ENCODE measurements at places on chromosomes 3 and 15. TPM values are rescaled to one million over a fixed set of nuclear protein-coding genes. Genes with fewer than 3 reads are reported as not detected.

- DNase-seq, result no peak
Observed at GRCh38 chr15:42549741-42550392, 1.2 kb downstream of the HAUS2 start.

- no peak for DNase-seq
Observed at GRCh38 chr3:8653800-8654408, 9.3 kb upstream of the SSUH2 start.

DNA sequence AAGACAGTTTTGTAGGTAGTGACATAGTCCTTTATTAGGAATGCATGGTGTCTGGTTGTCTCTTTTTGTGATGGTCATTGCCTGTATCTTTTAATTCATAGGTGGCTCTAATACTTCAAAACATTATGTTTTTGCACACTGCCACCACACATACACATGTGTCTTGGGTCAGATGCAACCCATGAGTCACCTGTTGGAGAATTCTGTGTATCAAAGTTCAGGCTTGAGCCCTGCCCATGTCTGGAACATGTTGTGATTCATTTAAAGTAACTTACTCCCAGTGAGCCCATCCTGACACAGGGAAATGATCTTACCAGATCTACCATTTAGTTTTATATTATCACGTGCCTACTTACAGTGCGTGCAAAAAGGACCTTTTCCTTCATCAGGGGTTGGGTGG lies 142.7 kb downstream of the GHSR start:
- DNase-seq, result no peak

Gene DLL4
- total RNA-seq, result not detected

DNA sequence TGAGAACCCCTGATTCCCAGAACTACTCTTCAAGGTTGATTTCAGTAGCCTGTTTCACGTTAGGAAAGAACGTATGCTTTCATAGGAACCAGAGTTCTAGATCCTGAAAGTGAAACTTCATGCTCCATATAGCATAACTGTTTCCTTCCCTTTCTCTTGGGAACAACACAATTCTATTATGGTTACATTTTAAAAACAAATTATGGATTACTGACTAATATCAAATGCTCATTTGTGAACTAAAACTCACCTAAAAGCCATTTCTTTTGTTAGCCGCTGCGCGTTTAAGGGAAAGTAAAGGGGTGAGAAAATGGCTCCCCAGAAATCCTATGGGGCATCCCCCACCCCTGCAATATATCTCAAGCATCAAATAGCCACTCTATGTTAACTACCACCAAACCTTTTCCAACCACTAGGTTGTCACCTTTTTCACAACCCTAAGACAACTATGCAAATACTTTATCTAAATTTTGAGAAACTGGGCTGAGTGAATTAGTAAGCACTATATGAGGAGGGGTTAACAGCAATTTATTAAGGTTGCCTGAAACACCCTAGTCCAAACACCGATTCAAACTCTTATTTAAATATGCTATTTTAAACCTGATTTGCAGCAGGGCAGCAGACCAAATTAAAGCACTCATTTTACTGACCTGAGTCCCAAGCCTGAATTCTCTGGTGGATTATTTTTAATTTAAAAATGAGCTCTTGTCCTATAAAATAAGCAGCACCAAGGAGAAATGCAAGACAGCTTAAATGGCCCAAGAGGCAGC lies 2.4 kb downstream of the SIAH2 start:
- peak; percentile 60 for DNase-seq

DNA sequence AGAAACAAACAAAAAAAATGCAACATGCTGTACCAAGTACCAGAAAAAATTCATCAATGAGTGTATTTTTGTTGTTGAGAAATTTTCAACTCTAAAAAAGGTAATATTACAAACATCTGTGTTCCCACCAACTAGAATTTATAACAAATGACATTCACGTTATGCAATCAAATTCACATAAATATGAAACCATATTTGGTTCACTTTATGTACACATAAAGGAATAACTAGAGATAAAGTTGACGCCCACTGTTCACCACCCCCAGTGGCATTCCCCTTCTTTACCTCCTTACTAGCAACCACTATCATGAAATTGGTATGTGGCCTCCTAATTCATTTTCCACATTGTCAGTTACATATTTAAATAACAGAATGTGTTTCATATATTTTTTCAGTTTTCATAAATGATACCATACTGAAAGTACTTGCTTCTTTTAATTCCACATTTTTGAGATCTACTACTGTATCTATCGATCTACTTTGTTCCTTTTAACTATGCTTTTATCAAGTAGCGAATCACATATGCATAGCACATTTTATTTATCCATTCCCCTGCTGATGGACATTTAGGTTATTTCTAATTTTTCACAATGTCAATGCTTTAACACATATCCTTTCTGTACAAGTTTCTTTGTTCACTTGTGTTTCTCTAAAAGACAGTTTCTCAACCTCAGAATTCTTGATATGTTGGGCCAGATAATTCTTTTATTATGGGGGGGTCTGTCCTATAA lies 34.5 kb downstream of the TBC1D5 start:
- no peak for DNase-seq

Gene DAZL
- total RNA-seq, result not detected

GRCh38 chr15:61528581-61528910 lies 299.4 kb upstream of the RORA start:
- no peak for DNase-seq

Gene GPR176
- 0.12 TPM for total RNA-seq

Gene LRRC49
- total RNA-seq, result 0.50 TPM

DNA sequence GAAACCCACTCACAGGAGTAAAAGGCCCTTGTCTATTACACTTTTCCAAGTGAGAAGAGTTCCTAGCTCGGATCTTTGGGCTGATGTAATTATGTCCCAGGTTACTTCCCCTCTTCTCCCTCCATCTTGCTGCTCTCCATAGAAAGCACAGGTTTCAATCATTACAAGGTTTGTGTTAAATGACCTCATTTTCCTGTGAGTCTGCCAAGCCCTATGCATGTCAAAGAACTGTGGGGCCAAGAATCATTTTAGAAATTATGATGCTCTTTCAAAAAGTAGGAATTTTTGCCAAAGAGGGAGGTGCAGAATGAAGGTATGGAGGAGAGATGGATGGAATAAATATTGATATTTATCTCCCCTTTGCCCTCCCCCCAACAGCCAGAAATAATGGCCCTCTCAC lies 129.3 kb upstream of the TPM1 start:
- no peak for DNase-seq

GRCh38 chr3:136067211-136067610 lies 101.7 kb downstream of the PPP2R3A start:
- DNase-seq, result no peak

GRCh38 chr15:87827131-87827530 lies 429.4 kb downstream of the NTRK3 start:
- DNase-seq, result no peak

- DNase-seq, result no peak
Observed at GRCh38 chr3:10596746-10597448, 91.5 kb upstream of the ATP2B2 start.

DNA sequence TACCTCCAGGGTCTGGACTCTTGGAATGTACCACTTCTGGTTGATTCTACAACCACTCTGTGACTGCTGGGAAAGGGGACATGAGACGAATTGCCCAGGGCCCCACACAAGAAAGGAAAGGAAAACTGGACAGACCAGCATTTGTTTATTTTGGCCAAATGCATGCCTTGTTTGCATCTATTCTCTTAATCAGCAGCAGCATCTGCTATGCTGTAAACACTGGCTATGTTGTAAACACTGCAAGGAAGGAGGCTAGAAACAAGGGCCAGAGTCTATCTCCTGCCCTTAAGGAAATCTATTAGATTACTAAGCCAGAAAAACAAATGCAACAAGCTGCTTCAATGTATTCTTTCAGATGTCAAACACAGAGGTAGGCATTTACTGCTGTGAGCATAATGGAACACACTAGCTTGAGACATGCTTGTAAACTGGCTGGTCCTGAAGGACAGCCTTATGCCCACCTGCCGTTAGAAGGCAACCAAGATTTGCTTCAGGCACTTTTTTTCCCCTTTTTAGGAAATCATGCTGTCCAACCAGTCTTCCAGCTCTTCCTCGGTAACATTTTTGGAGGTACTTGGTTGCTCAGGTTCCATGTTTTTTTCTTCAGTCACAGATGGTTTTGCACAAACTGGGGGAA lies 102.1 kb upstream of the CHRM5 start:
- no peak for DNase-seq

- DNase-seq, result no peak
Observed at GRCh38 chr3:152389316-152389934, 120.7 kb downstream of the MBNL1 start.

GRCh38 chr15:89171136-89172072 lies 50.0 kb downstream of the RLBP1 start:
- no peak for DNase-seq

DNA sequence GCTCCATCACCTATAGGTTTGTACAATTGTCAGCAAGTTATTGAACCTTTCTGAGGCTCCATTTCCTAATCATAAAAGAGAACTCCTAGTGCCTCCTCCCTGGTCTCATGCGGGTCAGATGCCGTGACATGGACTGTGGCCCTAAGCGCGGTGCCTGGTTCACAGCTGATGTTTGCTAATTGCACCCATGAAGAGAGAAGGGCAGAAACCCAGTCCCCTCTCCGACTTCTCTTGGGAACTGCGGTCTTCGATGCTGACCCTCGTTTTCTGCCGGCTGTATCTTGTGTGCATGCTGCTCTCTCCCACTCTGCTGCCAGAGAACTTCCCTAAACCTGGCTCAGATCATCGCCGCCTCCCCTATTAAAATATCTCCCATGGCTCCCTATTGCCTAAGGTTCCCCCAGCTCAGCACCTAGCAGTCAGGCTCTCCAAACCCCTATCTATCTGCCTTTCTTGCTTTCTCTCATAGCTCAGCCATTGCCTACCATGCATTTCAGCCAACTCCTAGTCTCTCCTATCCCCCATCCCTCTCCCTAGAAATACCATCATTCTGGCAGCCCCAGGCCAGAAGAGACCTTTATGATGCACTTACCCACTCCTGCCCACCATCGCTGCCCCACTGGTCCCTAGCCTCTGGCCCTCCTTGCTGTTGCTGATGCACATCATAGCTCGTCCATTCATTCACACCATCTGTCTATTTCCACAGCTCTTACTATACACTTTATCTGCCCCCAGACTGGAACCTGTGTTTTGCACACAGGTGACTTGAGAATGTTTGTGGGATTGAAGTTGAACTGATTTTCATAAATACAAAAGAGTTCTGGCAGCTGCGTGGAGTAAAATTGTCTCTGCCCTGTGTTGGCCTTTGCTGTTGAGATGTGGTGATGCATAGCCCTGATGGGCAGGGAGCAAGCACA lies 6.6 kb downstream of the ISG20 start:
- no peak for DNase-seq

- DNase-seq, result no peak
Observed at GRCh38 chr3:60514866-60515265, 736.4 kb downstream of the FHIT start.

GRCh38 chr3:49914906-49915305 lies 11.2 kb upstream of the MST1R start:
- no peak for DNase-seq

- DNase-seq, result peak; percentile 17
Observed at GRCh38 chr3:119809249-119810017, 27.5 kb downstream of the NR1I2 start.

Gene CPLX3
- total RNA-seq, result not detected

- DNase-seq, result no peak
Observed at GRCh38 chr3:167323572-167323971, 56.5 kb downstream of the ZBBX start.

DNA sequence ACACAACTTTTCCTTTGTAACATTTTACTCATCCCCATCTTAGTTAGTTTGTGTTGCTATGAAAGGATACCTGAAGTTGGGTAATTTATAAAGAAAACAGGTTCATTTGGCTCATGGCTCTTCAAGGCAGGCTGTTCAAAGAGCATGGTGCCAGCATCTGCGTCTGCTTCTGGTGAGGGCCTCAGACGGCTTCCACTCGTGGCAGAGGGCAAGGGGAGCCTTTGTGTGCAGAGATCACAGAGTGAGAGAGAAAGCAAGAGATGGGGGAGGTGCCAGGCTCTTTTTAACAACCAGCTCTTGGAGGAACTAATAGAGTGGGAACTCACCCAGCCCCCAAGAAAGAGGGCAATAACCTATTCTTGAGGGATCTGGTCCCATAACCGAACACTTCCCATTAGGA lies 23.1 kb downstream of the PLA2G4F start:
- DNase-seq, result no peak

Gene SPATA12
- not detected for total RNA-seq

- no peak for DNase-seq
Observed at GRCh38 chr3:775178-775880, 317.5 kb upstream of the CNTN6 start.

DNA sequence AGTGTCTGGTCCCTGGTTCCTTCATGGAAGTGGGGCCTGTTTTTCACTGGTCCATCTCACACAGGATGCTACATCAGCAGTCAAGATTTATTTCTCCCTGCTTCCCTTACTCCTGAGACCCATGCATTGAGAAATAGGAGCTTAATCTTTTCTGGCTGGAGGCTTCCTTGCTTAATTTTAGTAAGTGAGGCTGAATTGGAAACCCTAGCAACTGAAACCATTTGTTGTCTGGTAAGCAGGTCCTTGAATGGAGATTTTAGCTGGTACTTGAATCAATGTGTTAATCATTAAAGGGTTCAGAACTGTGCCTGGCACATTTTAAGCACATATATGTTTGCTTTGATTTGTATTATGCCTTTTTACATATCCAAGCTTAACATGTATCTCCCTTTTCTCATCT lies 20.2 kb upstream of the MEF2A start:
- no peak for DNase-seq

Gene SERPINI2
- total RNA-seq, result not detected

Gene AGBL1
- not detected for total RNA-seq

- no peak for DNase-seq
Observed at GRCh38 chr3:82561784-82562183, 800.3 kb upstream of the GBE1 start.

DNA sequence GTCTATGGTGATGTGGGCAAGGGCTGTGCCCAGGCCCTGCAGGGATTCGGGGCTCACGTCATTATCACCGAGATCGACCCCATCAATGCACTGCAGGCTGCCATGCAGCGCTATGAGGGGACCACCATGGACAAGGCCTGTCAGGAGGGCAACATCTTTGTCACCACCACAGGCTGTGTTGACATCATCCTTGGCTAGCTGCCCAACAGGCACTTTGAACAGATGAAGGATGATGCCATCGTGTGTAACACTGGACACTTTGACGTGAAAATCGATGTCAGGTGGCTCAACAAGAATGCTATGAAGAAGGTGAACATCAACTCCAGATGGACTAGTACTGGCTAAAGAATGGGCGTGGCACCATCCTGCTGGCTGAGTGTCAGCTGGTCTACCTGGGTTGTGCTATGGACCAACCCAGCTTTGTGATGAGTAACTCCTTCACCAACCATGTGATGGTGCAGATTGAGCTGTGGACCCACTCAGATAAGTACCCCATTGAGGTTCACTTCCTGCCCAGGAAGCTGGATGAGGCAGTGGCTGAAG lies 6.1 kb upstream of the USP8 start:
- DNase-seq, result no peak

DNA sequence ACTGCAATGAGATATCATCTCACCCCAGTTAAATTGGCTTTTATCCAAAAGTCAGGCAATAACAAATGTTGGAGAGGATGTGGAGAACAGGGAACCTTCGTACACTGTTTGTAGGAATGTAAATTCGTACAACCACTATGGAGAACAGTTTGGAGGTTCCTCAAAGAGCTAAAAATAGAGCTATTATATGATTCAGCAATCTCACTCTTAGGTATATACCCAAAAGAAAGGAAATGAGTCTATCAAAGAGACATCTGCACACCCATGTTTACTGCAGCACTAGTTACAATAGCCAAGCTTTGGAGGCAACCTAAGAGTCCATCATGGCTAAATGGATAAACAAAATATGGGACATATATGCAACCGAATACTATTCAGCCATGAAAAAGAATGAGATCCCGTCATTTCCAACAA lies 68.0 kb upstream of the HES1 start:
- DNase-seq, result no peak

Gene FXR1
- 150 TPM for total RNA-seq

- DNase-seq, result no peak
Observed at GRCh38 chr3:16171009-16171408, 3.5 kb upstream of the GALNT15 start.

All from activated naive CD8-positive, alpha-beta T cell treated with anti-CD3 and anti-CD28 coated beads for 36 hours (primary cell).